Skeletal muscle cell (primary cell): ENCODE measurements at places on chromosomes 6 and 20.

DNA sequence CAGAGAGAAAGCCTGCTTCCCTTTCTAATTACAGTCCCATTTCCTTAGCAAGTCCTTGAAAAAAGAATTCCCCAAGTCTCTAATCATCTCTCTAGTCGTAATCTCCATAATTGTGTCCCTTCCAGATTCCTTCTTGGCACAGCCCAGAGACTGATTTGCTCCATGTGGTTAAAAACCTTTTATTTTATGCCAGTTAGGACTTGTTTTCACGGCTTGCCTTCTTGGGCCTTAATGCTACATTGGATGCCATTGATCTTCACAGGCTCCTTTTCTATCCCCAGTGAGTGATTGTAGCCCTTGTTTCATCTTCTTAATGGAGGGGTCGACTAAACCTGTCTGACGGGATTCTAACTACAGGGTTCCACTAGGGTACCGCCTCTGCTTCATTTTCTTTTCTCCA lies 650.6 kb upstream of the ARID1B start:
- DNase-seq = no peak

DNA sequence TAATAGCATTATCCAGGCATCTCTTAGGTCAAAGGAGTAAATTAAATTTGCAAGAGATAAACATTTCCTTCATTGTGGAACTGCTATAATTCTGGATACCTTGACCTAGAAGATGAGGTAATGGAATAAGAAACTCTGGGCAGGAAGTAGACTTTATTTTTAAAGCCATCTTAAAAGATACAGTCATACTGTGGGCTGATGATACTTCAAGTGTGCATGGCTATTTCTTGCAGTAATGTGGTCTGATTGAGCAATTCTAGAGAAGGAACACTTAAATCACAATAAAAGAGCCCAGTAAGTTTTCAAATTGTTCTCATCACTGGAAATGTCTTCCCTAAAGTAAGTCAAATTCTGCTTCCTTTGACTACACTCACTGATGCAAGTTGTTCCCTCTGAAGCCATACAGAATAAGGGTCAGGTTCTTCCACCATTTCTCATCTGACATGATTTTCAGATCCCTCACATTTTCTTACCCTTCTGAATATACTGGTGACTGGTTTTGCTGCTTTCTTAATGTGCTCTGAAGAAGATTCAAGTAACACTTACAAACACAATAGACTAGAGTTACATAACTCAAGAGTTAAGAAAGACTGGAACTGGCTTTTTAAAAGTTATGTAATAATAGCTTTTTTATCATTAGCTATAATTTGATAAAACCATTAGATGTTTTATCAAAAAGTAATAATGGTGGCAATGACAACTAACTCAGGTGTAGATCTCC lies 62.6 kb upstream of the TMEM244 start:
- peak; percentile 74 for DNase-seq

DNA sequence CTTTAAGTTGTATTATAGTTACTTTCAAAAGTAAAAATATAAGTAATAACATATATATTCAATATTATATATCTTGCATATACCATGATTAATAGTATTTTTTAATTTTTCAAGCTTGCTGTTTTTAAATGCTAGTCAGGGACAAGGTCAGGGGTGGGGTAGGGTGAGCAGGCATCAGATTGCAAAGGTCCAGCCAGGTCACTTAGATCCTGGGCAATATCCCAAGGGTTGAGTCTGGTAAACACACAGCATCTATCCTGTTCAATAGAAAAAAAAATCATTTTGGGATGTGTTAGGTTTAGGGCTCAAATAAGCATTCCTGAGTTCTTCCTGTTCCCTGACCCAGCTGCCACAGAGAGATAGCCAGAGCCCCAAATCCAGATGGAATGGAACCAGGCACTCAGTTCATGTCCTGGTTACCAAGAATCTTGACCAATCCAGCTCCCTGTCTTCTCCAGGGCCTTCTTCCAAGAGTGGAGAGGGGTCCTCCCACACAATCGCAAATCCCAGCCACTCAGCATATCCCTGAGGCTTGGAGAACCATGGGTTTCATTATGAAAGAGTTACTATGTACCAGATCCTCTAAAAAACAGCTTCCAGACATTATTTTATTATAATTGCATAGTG lies 134.9 kb upstream of the TOP1 start:
- DNase-seq = no peak

- DNase-seq = no peak
Observed at GRCh38 chr6:112227411-112227810, 27.0 kb downstream of the LAMA4 start.

- DNase-seq = peak; percentile 53
Observed at GRCh38 chr6:157800420-157801237, 22.4 kb upstream of the SNX9 start.

DNA sequence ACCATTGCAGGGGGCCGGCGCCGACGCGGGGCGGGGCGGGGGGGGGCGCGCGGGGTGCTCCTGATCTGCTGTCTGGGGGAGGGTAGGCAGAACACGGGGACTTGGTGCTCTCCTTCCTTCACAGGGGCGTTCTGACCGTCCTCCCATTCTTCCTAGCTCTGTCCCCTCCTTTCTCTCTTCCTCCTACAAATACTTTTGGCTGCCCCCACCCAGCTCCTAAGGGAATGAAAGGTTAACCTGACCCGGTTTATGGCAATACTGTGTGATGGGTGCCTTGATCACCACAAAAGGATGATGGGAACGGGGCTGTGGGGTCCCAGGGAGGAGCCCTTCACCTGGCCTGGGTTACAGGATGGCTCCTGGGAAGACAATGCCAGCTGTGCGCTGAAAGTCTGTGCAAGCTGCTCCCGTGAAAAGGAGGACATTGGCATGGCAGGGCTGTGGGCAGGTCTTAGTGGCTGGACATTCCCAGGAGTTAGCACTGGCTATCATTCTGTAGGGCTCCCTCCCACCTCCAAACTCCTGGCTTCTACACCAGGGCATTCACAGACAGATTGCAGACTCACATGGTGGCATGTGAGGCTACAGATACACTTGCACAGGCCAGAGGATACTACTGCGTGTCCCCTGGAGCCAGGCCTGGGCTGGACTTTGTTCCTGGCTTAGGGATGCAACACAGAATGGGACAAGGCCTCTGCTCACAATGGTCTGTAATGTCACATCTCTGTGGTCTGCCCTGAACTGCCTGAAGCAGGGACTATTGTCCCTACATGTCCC lies 1.9 kb upstream of the TPD52L2 start:
- DNase-seq = no peak

DNA sequence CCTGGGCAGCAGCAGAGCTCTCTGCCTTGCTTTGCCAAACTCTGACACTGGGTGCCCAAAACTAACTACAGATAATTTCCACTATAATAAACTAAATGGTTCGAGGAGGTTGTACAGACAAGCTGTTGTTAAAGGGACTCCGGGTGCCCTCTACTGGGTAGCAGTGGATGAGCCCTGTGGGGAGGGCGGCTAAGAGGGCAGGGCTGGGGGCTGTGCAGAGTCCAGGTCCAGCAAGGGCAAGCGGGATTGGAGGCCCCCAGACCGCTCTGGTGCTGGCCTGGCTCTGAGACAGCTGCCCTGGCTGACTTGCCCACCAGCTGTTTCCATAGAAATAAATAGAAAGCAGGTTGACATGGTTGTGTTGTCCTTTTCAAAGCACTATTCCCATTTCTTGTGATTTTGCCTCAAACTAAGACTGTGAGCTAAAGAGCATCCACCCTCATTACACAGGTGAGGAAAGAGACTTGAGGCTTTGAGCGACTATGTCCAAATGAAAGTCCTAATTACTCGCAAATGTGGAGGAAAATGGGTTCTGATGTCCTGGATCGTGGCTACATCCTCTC lies 167.6 kb upstream of the CST7 start:
- DNase-seq = no peak

DNA sequence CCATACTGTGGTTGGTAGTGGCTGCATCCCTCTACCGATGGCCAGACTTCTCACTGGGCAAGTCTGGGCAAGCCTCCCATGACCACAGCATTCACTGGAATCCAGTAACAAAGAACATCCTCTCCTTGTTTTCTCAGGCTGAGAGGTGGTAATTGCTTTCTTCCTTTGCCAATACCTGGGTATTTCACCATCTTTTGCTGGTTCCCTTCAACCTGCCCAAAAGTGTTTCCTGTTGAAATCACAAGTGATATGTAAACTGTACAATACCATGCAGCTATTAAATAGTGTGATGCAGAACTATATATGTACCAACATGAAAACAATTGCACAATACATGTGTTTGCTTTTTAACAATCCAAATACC lies at the start of gene PTCHD4:
Gene PTCHD4, minus strand, starts transcription at position 55 of the 364 bp plus-strand sequence. CDS start 42,240 bp downstream, outside the sequence.
- peak; percentile 35 for DNase-seq
